Transverse colon (tissue), 4 donors: ENCODE measurements at places on chromosomes 5 and 9. TPM values are rescaled to one million over a fixed set of nuclear protein-coding genes. Genes with fewer than 3 reads are reported as not detected.

- DNase-seq, result no peak
These were observed 551.7 kb downstream of the RAB3C start for GRCh38 chr5:59134471-59135163.

DNA sequence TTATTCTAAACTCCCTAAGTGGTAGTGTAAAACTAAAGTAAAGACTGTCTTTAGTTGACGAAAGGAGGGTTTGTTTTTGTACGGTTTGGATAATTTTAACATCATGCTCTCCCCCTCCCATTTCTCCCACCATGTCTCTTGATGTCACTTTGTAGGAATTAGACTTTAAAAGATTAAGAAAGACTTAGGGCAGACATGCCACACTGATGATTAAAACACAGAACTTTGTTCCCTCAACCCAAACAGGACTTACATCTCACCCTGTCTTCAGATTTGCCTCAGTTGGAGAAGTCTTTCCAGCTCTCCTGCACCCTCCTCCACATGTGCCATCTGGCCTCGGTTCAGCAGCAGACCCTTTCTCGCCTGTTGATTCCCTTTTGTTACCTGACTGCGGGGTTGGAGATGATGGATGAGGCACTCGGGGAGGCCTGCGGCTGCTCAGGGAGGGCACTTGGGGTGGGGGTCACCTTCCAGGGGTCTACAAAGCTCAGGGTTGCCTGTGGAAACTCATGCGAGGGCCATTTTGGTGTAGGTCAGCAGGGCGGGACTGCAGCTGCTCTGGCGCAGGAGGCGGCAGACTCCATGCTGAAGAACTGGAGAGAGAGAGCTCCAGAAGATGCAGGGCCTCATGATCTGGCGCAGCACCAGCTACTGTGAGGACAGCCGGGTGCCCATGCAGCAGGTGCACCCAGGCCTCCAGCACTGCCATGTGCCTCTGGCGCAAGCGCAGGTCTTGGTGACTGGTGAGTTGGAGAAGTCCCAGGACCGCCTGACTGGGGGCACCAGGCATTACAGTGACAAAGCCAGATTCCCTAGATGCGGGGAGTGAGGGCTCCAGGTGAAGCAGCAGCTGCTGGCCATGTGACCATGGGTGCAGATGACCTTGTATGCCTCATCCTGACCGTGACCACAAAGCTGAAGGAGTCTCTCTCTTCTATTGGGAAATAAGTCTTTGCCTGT is 24.5 kb upstream of the EXOC3 start:
- no peak for DNase-seq

DNA sequence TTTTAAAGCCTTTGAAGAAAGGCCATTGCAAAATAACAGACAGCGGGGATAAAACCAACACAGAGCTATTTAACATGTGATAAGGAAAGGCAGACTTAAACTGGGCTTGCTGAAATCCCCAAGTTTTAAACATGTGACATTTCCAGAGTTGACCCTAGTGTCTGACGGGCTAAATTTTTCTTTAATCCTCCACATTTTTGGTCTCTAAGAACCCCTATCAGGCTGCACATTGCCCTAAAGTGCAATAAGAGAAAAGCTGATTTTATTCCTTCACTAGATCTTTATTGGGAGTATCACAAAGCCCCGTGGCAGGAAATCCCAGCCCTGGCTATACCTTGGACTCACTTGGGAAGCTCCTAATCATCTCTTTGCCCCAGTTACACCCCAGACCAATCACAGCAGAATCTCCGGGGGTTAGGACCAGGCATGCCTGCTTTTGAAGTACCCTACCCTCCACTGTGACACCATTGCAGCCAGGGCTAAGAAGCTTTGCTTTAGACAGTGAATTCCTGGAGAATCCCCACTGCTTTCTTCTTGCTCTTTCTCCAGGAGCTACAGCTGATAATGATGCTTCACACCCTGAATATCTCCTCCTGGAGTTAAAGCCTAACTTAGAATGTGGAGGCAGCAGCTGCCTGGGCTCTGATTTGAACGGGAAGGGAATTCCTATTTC is 20.1 kb upstream of the COL15A1 start:
- DNase-seq, result no peak

The POU5F2 gene
- 4.1 TPM for total RNA-seq

The LCN6 gene
- total RNA-seq, result 1.1 TPM

The PCA3 gene
- not detected for total RNA-seq

The CYSRT1 gene
- total RNA-seq, result not detected
